ENCODE measurements at places on chromosomes 7 and 10. TPM values are rescaled to one million over a fixed set of nuclear protein-coding genes. Genes with fewer than 3 reads are reported as not detected.

The EBLN1 gene
- not detected for total RNA-seq

The LIPJ gene
- not detected for total RNA-seq

The ABCB1 gene
- 2.5 TPM for total RNA-seq

The CDHR3 gene
- 3.1 TPM for total RNA-seq

The SPOCK2 gene
- total RNA-seq = 341 TPM

The POU6F2 gene
- total RNA-seq = 0.12 TPM

The MGMT gene
- 17.1 TPM for total RNA-seq

The COL26A1 gene
- not detected for total RNA-seq

The MRC1 gene
- total RNA-seq = not detected

The WDR86 gene
- total RNA-seq = not detected

The LRRN3 gene
- 127 TPM for total RNA-seq

The SLC26A5 gene
- total RNA-seq = not detected

The NKX2-3 gene
- total RNA-seq = not detected

The MYH16 gene
- total RNA-seq = not detected

The STAM gene
- total RNA-seq = 29.5 TPM

The TRPV6 gene
- not detected for total RNA-seq

The SLC16A12 gene
- not detected for total RNA-seq

The CASD1 gene
- total RNA-seq = 15.9 TPM

The GNGT1 gene
- not detected for total RNA-seq

The GRID2IP gene
- 0.10 TPM for total RNA-seq

The LIPM gene
- not detected for total RNA-seq

The CYP3A7 gene
- not detected for total RNA-seq

The INHBA gene
- 0.54 TPM for total RNA-seq

The WEE2 gene
- 0.12 TPM for total RNA-seq

The LCOR gene
- 30.5 TPM for total RNA-seq

The NUB1 gene
- 65.0 TPM for total RNA-seq

The HOXA10 gene
- not detected for total RNA-seq

The BRAT1 gene
- 36.4 TPM for total RNA-seq

The SSC4D gene
- 0.17 TPM for total RNA-seq

The DIP2C gene
- 2.8 TPM for total RNA-seq

The LRRC4 gene
- total RNA-seq = not detected

The LSM5 gene
- total RNA-seq = 51.2 TPM

The CALML3 gene
- not detected for total RNA-seq

The CPA2 gene
- not detected for total RNA-seq

The HELLS gene
- 111 TPM for total RNA-seq

The GRM3 gene
- not detected for total RNA-seq

The ANXA8 gene
- 0.32 TPM for total RNA-seq

The RPEL1 gene
- total RNA-seq = not detected

The TFR2 gene
- 9.8 TPM for total RNA-seq

The EBF3 gene
- total RNA-seq = not detected

The UFSP1 gene
- total RNA-seq = 3.3 TPM

The ASZ1 gene
- not detected for total RNA-seq

The CCDC186 gene
- total RNA-seq = 20.5 TPM

The ERVW-1 gene
- not detected for total RNA-seq

The THNSL1 gene
- total RNA-seq = 1.3 TPM

The HMX2 gene
- total RNA-seq = not detected

All from T-helper 1 cell treated with Interleukin-12 subunit alpha and Interleukin-12 subunit beta and Interleukin-4 antibody, amounts not matched to agents 30 ng/mL and 1 ng/mL, for 36 hours (primary cell).